Natural killer cell treated with Interleukin-12 subunit alpha and Interleukin-12 subunit beta and Interleukin-15 and Interleukin-18, amount 100 ng/mL, for 72 hours (primary cell): ENCODE measurements at places on chromosomes 6 and 20.
A peak's percentile ranks its signal among the peaks of the same experiment; 100 is the strongest.

DNA sequence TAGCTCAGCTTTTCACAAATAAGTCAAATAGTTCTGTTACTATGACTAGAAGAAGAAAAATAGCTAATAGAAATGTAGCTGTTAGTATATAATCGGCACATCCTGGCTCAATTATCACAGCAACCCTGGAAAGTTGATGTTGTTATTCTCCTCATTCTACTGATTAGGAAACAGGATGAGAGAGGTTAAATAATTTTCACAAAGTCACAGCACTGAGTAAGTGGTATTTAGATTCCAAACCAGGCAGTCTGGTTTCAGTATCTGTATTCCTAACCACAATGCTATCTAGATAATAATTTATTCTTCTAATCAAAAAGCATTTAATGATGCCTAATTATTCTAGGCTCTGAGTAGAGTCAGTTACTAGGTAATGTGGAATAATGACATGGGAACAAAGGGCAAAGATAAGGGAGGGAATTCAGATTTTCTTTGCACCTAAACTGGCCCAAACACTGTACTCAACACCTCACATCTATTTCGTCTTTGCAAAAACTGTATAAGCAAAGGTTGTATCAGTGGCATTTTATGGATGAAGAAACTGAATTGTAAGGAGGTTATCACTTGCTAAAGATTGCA is 51.3 kb downstream of the PDE7B start:
- no peak for DNase-seq

- no peak for DNase-seq
These were observed 1.2 kb upstream of the TMEM217 start for GRCh38 chr6:37259191-37259590.

DNA sequence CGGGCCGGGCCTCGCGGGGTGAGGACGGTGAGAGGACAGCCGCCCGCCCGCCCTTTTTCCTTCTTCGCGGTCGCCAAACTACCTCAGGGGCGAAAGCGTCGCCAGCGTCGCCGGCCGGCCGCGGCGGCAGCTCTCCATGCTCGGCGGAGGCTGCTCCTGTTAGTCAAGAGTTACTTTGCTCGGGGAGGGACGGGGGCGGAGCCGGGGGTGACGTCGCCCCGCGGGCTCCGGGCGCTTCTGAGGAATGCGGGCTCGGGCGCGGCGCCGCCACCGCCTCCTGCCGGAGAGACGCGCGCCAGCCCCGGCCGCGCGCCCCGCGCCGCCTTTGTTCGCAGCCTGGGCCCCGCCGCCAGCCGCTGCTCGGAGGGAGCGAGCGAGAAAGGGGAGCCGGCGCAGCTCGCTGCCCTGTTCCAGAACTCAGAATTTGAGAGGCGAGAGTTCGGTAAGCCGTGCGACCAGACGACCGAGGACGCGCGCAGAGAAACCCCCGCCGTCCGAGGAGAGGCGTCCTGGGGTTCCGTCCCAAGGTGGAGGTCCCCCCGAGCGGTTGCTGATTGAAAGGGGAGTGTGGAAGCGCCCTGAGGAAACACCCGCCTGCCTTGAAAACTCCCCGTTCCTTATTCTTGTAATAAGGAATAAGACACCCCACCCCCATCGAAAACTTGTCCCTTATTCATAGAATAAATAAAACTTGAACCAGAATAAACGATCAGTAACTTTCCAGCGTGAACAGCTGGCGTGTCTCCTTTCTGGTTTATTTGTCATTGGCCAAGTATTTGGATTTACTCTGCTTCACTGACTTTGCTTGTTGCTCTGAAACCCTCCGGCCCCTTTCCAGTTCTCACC is at the start of gene PTPRK:
Gene PTPRK (minus strand): TSS at position 164 of the 846 bp plus-strand sequence. CDS start 241 bp downstream, outside the sequence.
- peak; percentile 77 for DNase-seq

GRCh38 chr6:17565399-17565798 is 34.7 kb upstream of the FAM8A1 start:
- DNase-seq = no peak

DNA sequence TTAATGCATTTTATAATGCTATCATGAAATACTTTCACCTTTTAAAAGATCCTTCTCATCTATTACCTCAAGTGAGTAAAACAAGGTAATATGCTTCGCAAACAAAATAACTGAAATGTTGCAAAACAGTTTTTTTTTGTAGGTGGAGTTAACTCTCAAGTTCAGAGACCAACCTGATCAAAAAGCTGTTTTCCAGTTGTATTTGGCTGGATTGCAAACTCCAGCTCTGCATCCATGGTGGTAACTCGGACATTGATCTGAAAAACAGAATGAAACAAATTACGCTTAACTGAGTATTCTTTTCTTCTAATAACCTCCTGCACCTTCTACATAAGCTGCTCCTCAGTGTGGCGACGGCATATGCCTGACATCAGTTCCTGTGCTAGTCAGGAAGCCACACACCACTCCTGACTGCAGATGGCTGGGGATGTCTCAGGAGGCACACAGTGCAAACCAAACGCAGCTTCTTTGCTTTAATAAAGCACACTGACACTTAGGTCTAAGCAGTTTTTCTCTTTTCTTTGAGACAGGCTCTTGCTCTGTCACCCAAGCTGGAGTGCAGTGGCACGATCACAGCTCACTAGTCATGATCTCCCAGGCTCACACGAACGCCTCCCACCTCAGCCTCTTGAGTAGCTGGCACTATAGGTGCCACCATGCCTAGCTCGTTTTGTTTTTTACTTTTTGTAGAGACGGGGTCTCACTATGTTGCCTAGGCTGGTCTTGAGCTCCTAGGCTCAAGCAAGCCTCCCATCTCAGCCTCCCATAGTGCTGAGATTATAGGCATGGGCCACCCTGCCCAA is 29.9 kb downstream of the EZR start:
- DNase-seq = no peak

- DNase-seq = no peak
These were observed 142.0 kb downstream of the UST start for GRCh38 chr6:148888856-148889255.

DNA sequence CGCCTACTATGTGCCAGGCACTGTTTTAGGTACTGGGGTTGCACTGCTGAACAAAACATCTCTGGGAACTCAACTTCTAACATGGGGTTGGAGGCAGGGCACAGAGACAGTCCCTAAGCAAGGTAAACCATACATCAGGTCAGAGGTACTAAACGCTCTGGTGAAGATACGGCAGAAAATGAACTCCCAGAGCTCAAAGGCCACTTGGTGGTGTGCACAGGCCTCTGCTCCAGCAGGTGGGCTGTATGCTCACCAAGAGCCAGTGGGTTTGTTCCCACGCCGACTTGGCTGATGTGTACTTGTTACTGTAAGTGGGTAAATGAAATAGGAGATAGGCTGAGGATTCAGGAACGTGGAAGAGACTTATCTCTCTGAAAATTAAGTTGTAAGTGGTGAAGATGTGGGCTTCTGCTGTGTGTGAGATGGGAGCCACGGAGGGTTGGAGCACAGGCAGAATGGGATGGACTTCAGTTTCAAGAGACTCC is 133.4 kb downstream of the PREX1 start:
- DNase-seq = no peak

- DNase-seq = no peak
These were observed 91.0 kb downstream of the COL12A1 start for GRCh38 chr6:75114806-75115205.

DNA sequence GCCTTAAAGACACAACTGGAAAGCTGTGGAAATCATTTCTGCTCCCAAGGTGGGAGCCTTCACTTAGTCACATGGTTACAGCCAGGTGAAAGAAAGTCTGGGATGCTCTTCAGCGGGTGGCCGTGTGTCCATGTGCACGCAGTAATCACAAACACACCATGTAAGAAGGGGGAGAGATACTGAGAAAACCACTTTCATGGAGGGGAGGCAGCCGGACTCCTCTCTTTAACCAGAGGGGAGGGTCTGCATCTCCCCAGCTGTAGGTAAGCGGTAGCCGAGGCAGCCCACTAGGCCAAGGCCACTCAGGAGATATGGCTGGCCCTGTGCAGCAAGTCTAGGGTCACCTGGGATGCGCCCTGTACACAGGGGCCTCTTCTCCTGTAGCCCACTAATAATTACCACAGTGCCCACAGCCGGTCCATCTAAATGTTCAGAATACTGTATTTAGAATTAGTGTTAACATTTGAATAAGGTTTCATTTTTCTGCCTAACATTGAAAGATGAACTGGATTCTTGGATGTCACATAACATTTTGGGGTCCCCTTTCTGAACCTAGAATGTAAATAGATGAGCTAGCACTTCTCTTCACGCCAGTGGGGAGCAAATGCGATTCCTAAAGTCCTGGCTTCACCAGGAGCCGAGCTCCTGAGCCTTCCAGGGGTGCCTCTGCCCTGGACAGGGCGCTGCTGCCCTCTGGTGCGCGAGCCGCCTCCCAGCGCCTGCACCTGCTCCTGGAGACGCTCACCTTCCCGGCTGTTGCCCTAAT is 15.9 kb downstream of the GPR31 start:
- DNase-seq = no peak

DNA sequence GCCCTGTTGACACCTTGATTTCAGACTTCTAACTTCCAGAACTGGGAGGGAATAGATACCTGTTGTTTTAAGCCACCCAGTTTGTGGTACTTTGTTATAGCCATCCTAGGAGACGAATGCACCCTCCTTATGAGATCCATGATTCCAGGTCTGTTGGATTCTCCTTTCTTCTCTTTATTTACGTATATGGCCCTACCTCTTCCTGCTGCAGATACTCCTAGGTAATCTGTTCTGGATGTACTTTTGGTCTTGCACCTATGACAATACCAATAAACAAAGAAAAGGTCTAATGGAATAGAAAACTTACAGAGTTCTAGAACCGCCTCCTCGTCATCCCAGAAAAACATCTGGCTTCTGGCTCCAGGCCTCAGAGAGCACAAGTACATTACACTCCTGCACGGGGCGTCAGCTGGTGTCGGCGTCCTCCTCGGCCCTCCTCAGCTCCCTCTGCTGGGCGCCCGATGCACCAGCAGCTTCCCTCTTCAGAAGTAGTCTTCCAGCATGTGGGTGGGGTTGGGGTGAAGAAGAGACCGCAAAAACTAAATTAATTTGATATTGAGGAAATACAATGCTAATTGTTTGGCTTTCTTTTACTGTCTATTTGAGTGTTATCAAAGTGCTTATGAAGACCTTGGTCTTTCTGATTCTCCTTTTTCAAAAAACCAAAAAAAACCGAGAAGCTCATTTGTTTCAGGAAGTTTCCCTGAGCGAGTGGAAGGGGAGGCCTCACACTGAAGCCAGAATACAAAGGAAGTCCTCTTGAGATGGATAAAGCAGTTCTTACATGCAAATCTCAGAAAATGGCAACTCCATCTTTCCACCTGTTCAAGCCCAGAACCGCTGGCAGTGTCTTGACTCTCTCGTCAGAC is 9.7 kb upstream of the ATXN1 start:
- peak; percentile 82 for DNase-seq

DNA sequence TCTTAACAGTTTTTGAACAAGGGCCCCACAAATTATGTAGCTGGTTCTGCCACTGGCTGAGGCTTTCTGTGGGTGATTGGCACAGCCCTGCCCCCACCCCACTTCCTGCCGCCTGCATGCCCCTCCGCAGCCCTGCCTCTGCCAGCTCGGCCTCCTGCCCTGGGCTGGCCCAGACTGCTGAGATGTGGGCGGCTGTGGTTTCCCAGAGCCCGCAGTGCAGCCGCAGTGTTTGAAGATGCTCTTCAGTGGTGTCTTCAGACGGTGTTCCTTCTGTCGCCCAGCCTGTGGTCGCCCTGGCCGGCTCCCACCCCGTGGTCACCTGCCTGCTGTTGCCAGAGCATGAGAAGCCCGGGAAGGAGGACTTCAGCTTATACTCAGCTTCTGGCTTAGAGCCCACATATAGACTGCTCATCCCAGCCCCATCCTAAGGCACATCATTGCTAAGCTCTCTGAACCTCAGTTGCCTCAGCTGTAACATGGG is 154.3 kb downstream of the VEGFA start:
- peak; percentile 86 for DNase-seq

DNA sequence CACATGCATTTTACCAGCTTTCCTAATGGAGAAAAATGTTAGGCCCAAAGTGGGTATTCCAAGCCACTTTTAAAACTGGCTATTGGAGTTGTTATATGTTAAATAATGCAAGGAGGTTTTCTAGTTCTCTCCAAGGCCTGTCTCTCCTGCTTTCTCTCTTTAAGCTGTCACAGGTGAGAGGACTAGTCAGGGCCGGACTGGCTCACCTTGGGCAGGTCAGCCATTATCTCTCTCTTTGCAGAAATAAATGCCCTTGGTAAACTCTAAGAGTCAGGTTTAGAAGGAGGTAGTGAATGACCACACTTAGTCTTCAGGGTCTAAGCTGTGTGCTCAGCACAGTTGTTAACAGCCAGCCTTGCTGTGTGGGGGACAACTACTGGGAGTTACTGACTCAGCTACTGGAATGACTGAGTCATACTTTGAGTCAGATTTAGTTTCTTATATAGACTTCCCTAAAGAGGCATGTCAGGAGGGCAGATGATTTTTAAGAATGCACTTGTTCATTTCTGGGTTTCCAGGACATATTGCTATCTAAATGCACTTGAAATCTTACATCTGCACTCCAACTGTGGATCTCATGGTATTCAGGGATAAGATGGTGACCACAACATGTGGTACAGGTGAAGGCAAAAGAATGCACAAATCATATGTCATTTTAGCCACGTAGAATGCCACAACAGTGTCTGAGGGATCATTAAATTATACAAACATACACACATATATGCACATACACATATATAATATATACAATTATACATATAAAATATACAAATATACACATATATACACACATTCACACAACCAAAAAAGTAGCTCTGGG is 719.4 kb downstream of the EPM2A start:
- DNase-seq = no peak

DNA sequence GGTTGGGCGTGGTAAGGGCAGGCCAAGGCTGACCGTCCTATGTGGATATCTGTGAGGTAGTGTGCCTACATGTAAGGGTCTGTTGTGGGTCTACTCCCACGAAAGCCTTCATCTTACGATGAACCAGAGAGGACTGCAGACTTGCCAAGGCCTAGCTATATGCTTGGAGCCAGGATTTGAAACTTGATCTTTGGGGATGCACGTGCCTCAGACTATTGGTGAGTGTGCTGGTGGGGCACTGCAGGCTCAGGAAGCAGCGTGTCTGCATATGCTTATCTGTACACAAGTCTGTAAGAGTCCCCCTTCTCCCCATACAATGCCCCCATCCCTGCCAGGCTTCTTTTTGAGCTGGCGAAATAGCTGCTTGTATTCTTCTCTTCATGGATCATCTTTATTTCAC is 17.9 kb downstream of the PLCG1 start:
- DNase-seq = no peak

DNA sequence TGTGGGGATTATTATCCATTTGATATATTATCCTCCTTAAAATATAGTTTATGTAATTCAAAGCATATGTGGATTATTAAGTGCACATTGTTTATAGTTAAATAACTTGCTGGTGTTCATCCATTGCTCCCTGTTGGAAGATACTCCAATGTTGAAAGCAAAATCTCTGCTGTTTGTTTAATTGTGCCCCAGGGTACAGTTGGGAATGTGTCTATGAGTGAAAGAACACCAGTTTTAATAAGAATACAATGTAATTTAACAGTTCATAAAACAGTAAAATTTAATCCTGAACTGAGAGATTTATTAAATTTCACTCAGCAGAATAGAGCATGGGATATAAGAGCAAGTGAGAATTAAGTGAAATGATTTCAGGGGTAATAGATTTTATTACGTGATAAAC is 364.9 kb downstream of the GRIK2 start:
- DNase-seq = no peak
